ENCODE measurements at places on chromosomes 5 and 9. TPM values are rescaled to one million over a fixed set of nuclear protein-coding genes. Genes with fewer than 3 reads are reported as not detected.

The FRMPD1 gene
- under 0.01 TPM for total RNA-seq

The TAF11L3 gene
- total RNA-seq: not detected

The ADAMTSL1 gene
- 531 TPM for total RNA-seq

The WDR38 gene
- not detected for total RNA-seq

The CAAP1 gene
- total RNA-seq: 20.8 TPM

The CDH12 gene
- total RNA-seq: not detected

The FAM221B gene
- total RNA-seq: not detected

The CLIC3 gene
- 3.3 TPM for total RNA-seq

The SH3GL2 gene
- total RNA-seq: not detected

The PDLIM7 gene
- total RNA-seq: 241 TPM

The CATSPER3 gene
- not detected for total RNA-seq

The RFESD gene
- 0.59 TPM for total RNA-seq

The EIF4E1B gene
- not detected for total RNA-seq

The ARHGEF37 gene
- 0.30 TPM for total RNA-seq

The SLC27A6 gene
- total RNA-seq: under 0.01 TPM

The KCNIP1 gene
- total RNA-seq: not detected

The SPINK14 gene
- not detected for total RNA-seq

The NUDT12 gene
- 17.2 TPM for total RNA-seq

The GLDC gene
- under 0.01 TPM for total RNA-seq

The IFNA21 gene
- total RNA-seq: not detected

The EQTN gene
- not detected for total RNA-seq

The SLC45A2 gene
- not detected for total RNA-seq

The TMOD1 gene
- total RNA-seq: not detected

The SOHLH1 gene
- total RNA-seq: not detected

The STK32A gene
- 3.0 TPM for total RNA-seq

The IER5L gene
- total RNA-seq: 22.7 TPM

The ORM1 gene
- not detected for total RNA-seq

The TRIP13 gene
- total RNA-seq: 4.2 TPM

The PHF19 gene
- total RNA-seq: 36.4 TPM

The ASS1 gene
- 111 TPM for total RNA-seq

The SUSD3 gene
- total RNA-seq: 0.37 TPM

The FUT7 gene
- not detected for total RNA-seq

The ADAMTS6 gene
- total RNA-seq: 86.5 TPM

The ARSI gene
- 118 TPM for total RNA-seq

The TAF11L10 gene
- total RNA-seq: not detected

The DOLPP1 gene
- 11.0 TPM for total RNA-seq

The NRARP gene
- total RNA-seq: 0.30 TPM

The SLC34A1 gene
- not detected for total RNA-seq

The PCDHGC4 gene
- total RNA-seq: 3.5 TPM

The TMEM174 gene
- total RNA-seq: not detected

The GABRA6 gene
- not detected for total RNA-seq

The AGXT2 gene
- not detected for total RNA-seq

The TSLP gene
- 0.42 TPM for total RNA-seq

The F12 gene
- total RNA-seq: 0.89 TPM

The IL17B gene
- total RNA-seq: 0.59 TPM

The PCDHGA6 gene
- total RNA-seq: 4.2 TPM

The MYMK gene
- not detected for total RNA-seq

The SLC1A1 gene
- 18.7 TPM for total RNA-seq

The CD74 gene
- total RNA-seq: 0.89 TPM

The NKD2 gene
- not detected for total RNA-seq
